Central memory CD4-positive, alpha-beta T cell (primary cell): ENCODE measurements at places on chromosomes 4 and X.

GRCh38 chrX:122026665-122027064 lies 979.3 kb downstream of the GLUD2 start:
- no peak for DNase-seq

- DNase-seq: no peak
These were observed 541.3 kb upstream of the TENM3 start for GRCh38 chr4:181701894-181702293.

GRCh38 chrX:70422851-70423341 lies at the start of gene GDPD2:
Gene GDPD2, plus strand, starts transcription at chrX:70423314. Its CDS starts 1,671 bp downstream, at chrX:70424985.
- no peak for DNase-seq

- no peak for DNase-seq
These were observed 328.4 kb upstream of the INTU start for GRCh38 chr4:127304356-127304755.

DNA sequence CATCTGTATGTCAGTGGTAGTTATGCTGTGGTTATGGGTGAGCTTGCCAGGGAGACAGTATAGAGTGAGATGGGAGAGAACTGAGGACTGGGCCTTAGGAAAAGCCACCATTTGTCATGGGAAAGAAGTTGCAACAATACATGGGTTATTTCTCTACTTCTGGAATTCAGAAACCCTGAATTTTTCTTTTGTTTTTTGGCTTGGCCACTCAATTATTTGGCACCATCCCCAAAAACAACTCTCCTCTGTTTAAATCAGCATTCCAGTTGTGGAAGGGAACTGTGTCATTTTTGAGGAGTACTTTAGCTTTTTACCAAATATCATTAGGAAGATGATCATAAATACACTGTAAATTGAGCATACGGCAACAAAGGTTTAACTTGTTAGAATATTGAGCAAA lies 41.1 kb upstream of the ACSL4 start:
- DNase-seq: no peak

DNA sequence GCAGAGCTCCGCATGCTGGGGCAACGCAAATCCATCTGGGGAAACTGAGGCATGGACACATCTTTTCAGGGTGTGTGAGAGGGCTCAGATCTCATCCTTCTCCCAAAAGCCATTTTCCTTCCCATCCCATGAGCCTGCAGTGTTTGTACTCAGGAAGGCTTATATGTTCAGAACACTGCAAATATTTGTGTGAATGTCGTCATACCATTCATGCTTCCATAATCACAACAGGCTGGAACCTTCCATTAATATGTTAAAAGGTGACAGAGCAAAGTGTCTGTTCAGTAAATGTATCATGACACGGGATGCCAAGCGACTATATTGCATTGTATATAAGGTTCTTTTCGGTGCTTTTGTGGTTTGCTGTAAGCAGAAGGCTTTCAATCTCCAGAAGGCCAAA lies 8.5 kb downstream of the TRIML1 start:
- DNase-seq: no peak

- DNase-seq: no peak
These were observed 887.1 kb upstream of the AGA start for GRCh38 chr4:178329226-178329872.

GRCh38 chr4:7371210-7371941 lies 63.4 kb downstream of the PSAPL1 start:
- no peak for DNase-seq

DNA sequence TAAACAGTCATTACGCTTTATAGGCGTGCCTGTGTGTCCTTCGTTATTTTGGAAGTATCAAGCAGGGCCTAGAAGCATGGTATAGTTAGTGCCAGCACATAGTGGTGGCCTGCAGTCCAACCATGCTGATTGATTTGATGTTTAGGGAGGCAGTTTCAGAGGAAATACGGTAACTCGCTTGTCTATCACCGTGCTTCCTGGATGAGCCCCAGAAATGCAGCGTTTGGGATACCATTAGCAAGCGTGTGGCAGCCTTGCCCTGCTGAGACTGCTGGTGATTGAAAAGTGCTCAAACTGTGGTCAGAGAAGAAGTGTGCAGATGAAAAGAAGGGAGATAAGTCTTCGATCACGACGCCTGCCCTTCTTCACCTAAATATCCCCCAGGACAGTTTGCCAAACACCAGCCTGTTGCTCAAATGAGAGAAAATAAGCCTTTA lies 158.4 kb downstream of the CHIC2 start:
- DNase-seq: no peak

DNA sequence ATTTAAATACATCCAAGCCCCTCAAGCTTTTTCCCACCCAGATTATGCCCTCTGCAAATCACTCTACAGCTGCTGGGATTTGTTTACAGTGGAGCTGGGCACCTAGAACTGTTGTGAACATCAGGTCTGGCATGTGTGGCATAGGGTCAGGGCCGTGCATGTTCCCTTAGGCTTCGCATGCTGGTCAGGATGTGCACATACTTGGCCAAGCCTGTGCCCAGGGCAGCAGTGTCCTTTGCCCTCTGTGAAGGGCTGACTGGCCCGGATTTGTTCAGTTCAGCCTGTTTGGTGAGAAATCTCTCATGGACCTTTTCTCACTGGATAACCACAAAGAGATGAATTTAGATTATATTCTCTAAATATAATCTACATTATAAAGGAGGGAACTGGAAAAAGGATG lies 471.9 kb downstream of the TRIML1 start:
- no peak for DNase-seq

- no peak for DNase-seq
These were observed 143.9 kb downstream of the PDGFRA start for GRCh38 chr4:54372951-54373350.

GRCh38 chr4:53161787-53162433 lies 204.0 kb downstream of the SCFD2 start:
- DNase-seq: no peak

- DNase-seq: no peak
These were observed 186.5 kb downstream of the GABRB1 start for GRCh38 chr4:47217884-47218283.

DNA sequence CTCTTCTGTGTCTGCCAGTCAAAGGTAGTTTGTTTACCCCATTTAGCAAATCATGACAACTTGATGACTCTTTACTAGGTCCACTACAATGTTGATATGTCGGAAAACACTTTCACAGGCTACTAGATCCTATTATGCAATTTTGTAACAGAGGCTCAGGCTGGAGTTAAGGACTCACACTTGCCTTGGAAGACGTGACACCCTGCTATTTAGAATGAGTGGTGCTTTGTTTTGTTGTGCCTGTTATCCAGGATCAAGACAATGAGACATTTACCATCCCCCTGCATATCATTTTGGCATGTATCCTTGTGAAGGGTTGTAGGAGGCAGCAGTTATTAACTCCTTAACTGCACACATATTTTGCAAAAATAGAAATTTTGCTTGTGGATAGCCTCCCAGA lies 263.7 kb downstream of the IL1RAPL1 start:
- DNase-seq: no peak

- no peak for DNase-seq
These were observed 69.9 kb upstream of the WDR1 start for GRCh38 chr4:10186228-10187214.

DNA sequence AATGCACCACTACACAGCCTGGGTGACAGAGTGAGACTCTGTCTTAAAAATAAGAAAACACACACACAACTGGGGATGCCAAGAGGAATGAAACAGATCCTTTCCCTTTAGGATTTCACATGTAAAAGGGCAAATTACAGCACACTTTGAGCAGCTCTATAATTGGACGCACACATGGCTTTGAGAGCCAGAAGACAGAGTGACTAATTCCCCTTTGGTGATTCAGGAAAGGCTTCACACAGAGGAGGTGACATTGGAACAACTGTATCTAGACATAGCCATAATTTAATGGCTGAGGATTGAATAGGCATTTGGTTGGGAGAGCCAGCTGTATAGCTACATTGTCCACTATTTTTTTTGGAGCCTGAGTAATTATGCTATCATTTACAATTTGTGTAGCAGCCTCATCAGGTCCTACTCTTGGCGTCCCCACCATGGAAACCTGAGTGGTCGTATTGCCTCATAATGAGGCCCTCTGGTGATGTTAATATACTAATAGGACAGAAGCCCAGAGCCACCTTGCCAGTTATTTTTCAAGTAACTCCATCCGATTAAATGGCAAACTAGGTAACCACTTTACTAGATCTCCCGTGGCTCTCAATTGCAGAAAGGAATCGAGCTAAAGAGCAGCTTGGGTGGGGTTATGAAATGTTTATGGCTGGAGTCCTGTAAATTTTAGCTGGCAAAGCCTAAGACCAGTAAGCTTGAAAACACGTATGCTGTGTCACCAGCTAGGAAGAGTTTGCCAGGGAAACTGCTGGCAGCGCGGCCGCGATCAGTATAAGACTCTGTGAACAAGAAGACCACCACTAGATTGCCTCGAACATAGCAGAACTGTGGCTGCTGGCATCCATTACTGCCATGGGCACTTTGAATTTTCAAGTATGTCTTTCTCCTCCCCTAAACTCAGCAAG lies 8.5 kb upstream of the PPEF1 start:
- DNase-seq: no peak
